Activated CD8-positive, alpha-beta memory T cell treated with anti-CD3 and anti-CD28 coated beads for 48 hours (primary cell): ENCODE measurements at places on chromosomes 2 and 18.

- no peak for DNase-seq
These were observed 2.6 kb upstream of the BCL2 start for GRCh38 chr18:63322206-63322605.

- no peak for DNase-seq
These were observed 90.8 kb upstream of the PIK3C3 start for GRCh38 chr18:41864216-41864615.

DNA sequence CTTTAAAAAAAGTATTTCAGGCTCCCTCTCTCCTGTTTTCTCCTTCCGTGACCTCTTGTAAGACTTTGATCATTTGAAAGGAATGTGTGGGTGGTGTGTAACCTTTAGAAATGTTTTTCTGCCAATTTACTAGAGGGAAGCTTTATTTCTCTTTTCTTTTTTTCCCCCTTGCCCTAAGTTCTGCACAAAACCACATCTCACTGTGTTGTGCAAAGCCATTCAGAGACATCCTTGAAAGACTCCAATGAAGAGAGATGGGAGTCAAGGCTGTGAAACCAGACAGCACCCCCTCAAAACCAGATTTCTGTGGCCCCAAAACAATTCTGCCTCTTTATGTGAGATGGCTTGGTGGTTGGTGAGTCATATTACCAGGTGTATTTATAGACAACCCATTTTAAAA lies 184.6 kb upstream of the ERBB4 start:
- no peak for DNase-seq

DNA sequence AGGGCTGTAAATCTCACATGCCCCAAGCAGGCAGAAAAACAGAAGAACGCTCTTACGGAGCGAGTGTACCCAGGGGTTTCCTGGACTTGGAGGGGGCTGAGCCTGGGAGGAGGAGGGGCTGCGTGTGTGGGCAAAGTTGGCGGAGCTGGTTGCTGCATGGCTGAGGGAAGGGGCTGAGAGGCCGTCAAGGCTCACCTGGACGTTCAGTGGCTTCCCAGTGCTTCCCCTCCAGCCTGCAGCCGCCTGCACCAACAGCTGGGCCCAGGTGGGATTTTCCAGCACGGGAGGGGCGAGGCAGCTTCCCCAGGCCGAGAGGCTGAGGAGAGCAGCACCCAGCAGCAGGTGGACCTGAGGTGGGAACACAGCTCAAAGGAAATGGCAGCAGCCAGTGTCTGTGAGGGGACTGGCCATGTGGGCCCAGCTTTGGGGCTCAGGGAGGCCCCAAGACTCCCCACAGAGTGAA lies 70.6 kb upstream of the CTDP1 start:
- DNase-seq, result no peak

- no peak for DNase-seq
These were observed 139.4 kb downstream of the MTCL1 start for GRCh38 chr18:8844721-8845148.
